ENCODE measurements at places on chromosomes 1 and 21.

DNA sequence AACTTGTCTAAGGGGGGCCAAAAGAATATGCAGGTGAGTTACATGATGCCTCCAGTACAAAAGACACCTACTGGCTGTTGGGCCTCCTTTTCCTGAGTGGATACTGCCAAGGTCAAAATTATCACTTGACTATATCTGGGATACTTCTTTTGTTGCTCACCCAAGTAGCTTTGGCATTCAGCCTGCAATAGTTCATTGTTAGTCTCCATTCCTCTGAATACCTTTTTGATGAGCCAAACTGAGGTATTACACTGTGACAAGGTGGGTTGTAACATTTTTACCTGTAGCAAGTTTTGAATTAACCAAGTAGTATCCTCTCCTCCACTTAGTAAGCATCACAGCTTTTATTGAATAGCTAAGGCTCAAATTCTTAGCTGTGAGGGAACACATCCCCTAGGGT, 408.0 kb downstream of the LRRIQ3 start:
- no peak for DNase-seq

GRCh38 chr1:115797486-115797885, 29.0 kb upstream of the CASQ2 start:
- DNase-seq = no peak

- no peak for DNase-seq
These were observed 5.9 kb downstream of the RXFP4 start for GRCh38 chr1:155947292-155947691.

- DNase-seq = no peak
These were observed 123.7 kb downstream of the CDC7 start for GRCh38 chr1:91624331-91624730.

- DNase-seq = no peak
These were observed 85.5 kb upstream of the CACNA1E start for GRCh38 chr1:181397845-181398244.

DNA sequence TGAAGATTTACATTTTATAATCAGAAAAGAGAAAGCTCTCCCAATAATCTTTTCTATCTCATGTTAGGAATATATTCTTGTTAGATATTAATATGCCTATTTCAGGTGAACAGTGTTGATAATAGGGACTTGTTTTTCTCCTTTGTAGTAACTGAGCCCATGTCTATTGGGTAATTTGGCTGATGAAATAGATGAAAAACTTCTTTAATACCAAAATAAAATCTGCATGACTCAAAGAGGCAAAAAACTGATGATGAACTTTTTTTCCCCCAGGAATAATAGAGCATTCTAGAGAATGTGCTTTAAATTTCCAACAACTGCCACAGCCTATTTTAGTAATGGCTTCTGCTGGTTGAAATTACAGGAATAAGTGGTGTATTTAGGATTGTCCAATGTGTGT, 178.9 kb upstream of the GREM2 start:
- DNase-seq = no peak

DNA sequence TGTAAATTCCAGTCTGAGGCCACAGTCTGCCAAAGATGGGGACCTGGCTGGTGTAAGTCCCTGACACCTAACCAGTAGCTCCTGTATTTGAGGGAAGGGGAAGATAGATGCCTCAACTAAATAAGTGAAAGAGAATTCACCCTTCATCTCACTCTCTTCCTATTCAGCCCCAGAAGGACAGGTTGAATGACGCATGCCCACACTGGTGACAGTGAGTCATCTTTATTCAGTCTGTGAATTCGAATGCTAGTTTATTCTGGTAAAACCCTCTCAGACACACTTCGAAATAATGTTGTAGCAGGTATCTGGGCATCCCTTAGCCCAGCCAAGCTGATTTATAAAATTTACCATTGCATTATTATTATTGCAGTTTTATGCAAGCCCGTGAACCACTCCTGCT, 617.0 kb upstream of the PRMT6 start:
- no peak for DNase-seq

DNA sequence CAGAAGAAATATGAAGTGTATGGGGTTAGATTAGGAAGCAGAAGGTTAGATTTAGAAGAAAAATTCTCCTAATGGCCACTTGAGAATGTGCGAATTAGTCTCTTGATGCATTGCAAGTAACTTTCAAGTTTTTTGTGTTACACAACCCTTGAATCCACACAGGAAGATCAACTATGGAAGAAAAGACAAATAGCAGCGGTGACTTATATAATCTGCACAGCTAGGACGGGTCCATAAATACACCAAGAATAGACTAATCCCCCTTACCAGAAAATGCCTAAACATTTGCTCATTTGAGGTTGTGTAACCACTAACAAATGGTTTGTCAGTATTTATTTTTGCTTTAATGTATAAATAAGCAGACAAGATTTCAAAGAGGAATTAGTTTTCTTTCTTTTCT, 182.6 kb downstream of the TGFB2 start:
- DNase-seq = no peak

GRCh38 chr1:46363121-46363520, 22.5 kb downstream of the NSUN4 start:
- no peak for DNase-seq

GRCh38 chr21:37153935-37154350, 80.9 kb downstream of the TTC3 start:
- DNase-seq = no peak

GRCh38 chr1:205353612-205354011, 3.1 kb downstream of the KLHDC8A start:
- no peak for DNase-seq

DNA sequence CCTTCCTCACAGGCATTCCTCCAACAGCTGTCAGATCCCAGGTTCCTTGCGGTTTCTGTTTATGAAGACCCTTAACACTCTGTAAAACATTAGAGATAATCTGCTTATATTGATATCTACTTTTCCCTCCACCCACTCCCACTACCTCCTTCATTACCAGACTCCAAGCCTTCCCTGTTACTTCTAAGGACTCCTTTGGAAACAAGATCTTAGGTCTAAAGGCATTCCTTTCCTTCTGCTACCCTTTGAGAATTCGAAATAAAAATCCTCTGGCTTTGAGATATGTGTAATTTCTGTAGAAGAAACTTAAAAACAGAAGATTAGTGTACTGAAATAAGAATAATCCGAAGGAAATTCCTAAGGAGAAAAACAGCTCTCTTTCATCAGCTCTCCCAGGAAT, 23.7 kb upstream of the LYPLAL1 start:
- DNase-seq = no peak

DNA sequence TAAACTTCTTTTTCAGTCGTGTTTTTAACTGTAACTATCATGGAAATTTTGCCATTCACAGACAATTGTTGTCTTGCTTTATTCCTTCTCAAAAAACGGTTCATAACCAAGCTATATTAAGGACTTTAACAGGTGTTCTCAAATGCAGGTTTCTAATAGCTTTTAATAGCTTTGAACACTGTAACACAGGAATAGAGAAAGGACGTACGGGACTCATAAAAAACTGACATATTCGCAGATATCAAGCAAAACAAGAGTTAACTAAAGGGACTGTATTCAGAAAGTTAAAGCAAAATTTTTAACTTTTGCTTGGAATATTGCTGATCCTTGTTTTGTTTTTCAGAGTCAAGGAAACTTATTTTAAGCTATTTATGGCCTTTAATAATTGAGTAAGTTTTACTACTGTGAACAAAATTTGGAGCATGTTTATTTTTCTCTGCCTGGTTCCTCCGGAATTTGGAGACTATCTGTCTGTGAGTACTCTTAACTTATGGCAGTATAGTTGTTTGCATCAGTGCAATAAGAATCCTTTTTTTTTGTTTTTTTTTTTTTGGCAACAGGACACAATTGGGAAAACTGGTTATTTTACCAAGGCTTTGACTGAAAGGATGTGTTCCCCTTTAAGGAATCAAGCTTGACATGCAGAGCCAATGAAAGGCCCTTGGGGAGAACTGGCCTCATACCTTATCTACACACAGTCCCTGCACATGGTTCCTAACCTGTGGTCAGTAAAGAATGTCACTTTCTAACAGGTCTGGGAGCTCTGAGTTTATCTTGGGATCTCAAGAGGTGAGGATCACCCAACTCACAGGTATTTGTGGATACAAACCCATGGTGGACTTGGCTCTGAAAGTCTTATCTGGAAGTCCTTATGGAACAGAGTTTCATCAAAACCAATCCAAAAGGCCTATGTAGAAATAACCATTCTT, 5.8 kb upstream of the CD46 start:
- DNase-seq = no peak

GRCh38 chr1:15323989-15324868, 77.2 kb downstream of the FHAD1 start:
- no peak for DNase-seq

GRCh38 chr21:35216996-35217395, 167.9 kb upstream of the RUNX1 start:
- DNase-seq = no peak

- peak; percentile 71 for DNase-seq
These were observed 12.6 kb downstream of the HSF2BP start for GRCh38 chr21:43646550-43647260.

DNA sequence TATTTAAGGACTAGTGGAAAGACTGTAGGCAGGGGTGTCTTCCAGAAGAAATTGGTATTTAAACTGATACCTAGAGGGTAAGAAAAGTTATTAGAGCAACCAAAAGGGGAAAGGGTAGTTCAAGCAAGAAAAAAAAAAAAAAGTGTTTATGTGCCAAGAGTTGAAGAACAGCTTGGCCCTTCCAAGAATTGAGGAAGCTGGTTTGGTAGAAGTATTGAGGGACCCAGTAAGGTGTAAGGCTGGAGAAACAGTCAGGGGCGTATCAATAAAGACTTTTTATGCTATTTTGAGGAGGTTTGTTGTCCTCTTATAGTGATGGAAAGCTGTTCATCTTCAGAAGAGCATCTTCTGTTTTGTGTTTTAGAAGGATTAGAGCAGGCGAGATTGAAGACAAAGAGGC, 108.3 kb downstream of the PTPRC start:
- DNase-seq = no peak

- no peak for DNase-seq
These were observed 12.4 kb downstream of the LAMC2 start for GRCh38 chr1:183198463-183198862.

- peak; percentile 14 for DNase-seq
These were observed 36.2 kb upstream of the IPO9 start for GRCh38 chr1:201792534-201793305.

DNA sequence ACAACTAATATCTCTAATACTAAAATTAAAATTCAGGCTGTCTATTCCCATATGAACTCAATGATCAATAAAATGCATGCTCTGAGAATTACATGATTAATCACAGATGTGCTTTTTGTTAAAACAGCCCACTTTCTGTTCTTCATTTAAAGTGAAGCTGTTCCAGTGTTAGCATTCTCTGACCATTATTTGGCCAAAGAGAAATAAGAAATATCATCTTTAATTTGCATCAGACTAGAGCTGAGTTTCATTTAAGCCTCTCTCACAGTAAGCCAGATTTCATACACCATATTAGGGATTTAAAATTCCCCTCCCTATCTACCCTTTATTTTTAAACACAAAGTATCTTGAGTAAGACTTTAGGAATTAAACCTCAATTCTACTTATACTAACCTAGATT, 261.6 kb downstream of the TPR start:
- no peak for DNase-seq

DNA sequence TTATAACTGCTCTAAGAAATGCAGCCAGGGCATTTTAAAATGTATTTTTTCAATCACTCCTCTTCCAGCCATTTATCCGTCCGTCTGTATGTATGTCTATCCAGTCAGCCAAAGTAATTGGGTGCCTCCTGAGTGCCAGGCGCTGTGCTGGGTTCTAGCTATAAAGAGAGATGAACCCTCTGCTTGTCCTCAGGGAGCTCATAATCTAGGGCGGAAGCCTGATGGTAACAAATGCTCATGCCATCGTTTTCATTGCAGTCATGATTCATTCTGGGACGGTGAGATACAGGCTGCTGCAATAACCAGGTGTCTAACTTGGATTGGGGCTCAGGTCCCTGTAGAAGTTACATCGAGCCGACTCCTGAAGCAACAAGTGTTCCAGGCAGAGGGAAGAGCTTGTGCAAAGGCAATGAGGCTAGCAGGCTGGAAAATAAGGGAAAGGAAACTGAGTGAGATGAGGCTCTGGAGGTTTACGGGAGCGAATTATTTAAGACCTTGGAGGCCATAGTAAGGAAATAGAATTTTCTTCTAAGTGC, 11.6 kb downstream of the IFI6 start:
- DNase-seq = no peak

DNA sequence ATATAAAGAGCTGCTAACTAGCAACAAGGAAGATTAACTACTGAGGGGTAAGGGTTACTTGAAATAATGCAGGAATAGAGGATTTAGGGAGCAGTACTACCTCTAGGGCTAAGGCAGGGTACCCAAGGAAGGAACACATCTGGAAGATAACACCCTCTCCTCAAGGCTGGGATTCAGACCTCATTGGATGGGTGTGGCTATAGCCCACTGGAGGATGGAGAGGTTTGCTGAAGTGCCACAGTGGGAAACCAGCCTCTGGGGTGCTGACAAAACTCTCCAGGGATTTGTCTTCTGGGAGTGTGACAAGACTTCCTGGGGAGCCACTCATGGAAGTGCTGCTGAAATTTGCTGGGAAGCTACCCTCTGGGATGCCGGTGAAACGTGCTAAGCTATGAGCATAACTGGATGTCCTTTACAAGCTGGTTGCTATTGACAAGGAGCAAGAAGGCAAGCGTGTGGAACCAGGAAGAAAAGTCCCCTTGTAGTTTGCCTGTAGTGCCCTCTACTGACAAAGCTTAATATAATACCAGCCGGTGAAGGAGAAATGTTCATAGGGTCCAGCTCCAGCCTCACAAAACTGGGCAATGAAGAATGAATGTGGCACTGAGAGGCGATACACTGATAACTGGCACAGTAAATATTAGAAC, 122.8 kb upstream of the USP24 start:
- DNase-seq = no peak

DNA sequence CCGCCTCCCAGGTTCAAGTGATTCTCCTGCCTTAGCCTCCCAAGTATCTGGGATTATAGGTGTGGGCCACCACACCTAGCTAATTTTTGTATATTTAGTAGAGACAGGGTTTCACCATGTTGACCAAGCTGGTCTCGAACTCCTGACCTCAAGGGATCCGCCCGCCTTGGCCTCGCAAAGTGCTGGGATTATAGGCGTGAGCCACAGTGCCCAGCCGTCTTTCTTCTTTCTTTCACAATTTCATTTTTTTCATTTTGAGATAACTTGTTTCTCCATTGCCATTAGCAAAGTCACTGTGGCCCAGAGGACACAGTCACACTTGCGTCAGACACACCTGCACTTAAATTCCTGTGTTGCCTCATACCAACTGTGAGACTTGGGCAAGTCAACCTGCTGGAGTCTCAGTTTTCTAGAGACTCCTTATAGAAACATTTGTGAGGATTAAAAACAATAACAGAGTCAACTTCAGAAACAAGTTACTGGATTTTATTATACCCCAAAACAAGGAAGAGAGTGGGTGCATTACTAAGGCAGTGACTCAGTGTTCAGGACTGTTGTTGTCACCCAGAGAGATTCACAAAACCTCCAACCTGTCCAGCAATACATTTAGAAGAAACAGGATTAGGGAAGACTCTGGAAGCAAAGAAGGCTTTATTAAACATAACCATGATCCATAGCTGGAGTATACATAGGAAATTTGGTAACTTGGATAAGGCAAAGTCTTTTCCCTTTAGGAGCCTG, 2.6 kb downstream of the TEDDM1 start:
- DNase-seq = no peak

GRCh38 chr1:40264354-40264781, 6.3 kb downstream of the ZMPSTE24 start:
- no peak for DNase-seq

Measured in stimulated activated CD4-positive, alpha-beta T cell treated with anti-CD3 and anti-CD28 coated beads, TNF-alpha, amount 100 ng/mL, for 1 hour (primary cell).